ENCODE measurements at places on chromosomes 7 and 10.

- DNase-seq = no peak
Observed at GRCh38 chr7:88185650-88186049, 34.2 kb downstream of the SRI start.

DNA sequence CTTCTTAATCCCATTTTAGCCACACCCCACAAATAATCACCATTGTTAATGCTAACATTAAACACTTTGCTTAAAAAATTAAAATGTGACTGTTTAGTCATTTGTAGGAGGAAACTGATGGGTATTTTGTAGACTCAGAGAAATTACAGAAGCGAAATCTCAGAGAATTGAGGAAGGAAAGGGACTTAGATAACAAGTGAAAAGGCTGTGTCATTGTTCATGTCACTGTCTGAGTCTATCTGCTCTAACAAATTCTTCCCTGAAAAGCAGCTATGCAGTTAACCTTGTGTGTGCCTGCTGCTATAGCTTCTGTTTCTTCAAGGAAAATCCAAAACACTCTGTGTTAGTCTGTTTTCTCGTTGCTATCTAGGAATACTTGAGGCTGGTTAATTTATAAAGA, 40.9 kb upstream of the PLXDC2 start:
- DNase-seq = no peak

DNA sequence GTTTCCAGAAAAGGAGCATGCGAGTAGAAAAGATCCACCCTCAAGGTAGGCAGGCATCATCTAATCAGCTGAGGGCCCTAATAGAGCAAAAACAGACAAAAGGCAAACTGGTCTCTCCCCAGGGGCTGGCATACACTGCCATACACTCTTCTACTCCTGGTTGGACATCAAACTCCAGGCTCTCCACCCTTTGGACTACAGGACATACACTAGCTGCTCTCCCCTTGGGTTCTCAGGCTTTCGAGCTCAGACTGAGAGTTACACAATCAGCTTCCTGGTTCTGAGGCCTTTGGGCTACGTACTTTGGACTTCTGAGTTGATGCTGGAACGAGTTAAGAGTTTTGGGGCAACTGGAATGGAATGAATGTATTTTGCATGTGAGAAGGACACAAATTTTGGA, 50.9 kb upstream of the TM9SF3 start:
- no peak for DNase-seq

DNA sequence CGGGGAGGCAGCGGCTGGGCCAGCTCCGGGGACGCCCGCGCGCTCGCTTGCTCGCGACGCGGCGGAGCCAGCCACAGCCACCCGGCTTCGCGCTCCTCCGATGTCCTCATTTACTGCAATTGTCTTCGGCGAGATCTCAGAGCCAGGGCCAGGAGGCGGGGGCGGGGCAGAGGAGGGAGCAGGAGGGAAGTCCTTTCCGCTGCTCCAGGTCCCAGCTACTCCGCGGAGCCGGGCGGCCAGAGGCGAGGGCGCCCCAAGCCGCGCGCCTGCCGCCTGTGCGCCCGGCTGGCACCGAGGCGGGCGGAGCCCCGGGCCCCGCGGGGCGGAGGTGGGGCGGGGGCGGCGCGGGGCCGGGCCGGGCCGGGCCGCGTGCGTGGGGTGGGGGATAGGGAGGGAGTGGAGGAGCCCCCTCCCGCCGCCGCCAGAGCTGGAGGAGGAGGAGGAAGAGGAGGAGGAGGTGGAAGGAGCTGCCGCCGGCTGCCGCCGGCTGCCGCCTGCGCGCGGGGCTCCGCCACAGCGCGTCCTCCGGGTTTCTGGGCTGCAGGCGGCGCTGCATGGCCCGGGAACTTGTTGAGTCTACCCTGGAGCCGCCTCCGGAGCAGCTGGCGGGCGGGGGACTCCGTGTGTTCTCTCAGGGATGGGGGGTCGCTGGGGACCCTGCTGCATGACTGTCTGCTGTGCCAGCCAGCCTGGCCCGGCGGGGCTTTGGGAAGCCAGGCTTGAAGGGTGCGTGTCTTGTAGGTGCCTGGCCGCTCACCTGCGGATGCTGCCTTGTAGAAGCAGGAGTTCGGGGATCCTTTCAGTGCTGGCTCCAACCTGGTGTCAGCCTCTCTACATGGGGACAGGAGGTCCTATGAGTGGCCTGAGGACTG, at the start of gene INSYN2A:
TSS of gene INSYN2A (minus strand) at position 310 of the 872 bp plus-strand sequence. CDS start 20,196 bp downstream, outside the sequence.
- DNase-seq = no peak

Measured in T-cell (primary cell).